ENCODE measurements at places on chromosomes 6 and 20.

DNA sequence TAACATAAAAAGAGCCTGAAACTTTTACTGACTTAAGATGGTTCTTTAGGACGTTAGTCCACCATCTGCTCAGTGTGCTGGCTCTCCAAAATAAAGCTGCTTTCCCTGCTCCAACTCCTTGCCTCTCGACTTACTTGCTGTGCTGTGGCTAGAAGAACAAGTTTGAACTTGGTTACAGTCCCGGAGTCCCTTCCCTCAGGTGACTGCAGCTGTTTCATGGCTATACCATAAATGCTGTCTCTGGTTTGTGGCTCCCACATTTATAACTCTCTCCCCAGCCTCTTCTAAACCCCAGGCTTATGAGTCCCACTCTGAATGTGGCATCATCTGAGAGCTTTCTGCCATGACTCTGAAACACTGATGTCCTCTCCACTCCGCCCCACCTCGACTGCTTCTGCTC, 306.4 kb upstream of the PRND start:
- no peak for DNase-seq

DNA sequence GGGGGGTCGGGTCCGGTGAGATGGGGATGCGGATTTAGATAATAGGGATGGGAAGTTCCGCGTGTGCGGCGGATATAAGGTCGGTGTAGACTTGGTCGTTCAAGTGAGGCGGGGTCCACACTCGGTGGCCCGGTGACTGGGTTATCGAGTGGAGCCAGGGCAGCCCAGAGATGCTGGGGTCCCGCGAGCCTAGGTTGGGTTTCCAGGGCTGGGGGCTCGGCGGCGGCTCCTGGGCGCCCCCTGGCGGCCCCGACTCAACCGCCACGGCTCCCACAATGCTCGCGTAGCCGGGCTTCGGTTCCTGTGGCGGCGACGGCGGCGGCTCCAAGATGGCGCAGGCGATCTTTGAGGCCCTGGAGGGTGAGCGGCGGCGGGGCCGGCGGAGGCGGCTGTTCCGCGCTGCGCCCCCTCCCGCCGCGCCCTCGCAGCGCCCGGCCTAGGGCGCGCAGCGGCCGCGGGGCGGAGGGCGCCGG, at the start of gene ZNF341:
Gene ZNF341 (plus strand): TSS at position 304 of the 473 bp plus-strand sequence. CDS start 26 bp downstream, at position 330.
- DNase-seq = peak; percentile 95

- DNase-seq = no peak
Observed at GRCh38 chr6:116366740-116367275, 3.9 kb upstream of the DSE start.

DNA sequence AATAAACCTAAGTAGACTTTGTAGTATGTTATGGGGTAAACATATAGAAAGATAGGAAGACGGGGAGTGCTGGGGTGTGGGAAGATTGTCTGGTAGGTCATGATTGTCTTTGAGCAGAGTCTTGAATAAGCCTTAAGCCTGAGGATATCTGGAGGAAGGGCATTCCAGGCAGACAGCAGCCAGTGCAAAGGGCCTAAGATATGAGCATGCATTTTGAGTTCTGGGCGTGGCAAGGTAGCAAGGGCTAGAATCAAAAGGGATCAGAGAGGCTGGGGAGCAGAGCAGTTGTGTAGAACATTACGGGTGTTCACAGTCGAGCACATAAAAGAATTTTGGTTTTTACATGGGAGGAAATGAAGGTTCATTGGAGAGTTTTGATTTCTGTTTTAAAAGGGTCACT, 14.3 kb downstream of the BICRAL start:
- no peak for DNase-seq

DNA sequence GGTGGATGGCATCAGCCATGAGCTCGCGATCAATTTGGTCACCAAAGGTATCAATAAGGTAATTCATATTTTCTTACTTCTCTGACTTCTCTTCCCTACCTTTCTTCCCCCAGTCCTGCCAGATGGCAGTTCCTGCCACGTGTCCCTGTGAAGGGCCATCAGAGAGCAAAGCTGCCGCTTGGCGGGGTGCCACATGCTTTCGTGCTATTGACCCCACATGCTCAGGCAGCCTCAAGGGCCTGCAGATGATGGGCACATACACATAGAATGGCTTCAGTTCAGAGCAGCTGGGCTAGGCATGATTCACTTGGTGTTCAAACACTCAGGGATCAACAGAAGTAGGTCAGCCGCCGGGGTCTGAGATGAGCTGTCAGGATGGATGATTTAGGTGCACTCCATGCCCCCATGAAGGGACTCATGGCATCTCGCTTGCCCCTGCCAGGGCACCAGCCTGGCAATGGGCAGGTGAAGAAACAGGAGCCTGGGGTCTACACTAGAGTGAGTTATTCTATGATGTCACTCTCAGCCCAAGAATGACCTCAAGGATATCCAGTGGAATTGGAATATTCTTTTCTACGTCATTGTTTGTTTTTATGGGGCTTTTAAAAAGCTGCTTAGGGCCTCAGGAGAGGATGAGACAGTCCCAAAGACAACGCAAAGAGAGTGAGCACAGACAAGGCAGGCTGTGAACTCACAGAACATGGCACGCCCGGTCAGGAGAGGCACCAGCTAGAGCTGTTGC, 25.5 kb downstream of the BANF2 start:
- peak; percentile 97 for DNase-seq

GRCh38 chr6:125296471-125296870, 5.3 kb downstream of the HDDC2 start:
- no peak for DNase-seq

DNA sequence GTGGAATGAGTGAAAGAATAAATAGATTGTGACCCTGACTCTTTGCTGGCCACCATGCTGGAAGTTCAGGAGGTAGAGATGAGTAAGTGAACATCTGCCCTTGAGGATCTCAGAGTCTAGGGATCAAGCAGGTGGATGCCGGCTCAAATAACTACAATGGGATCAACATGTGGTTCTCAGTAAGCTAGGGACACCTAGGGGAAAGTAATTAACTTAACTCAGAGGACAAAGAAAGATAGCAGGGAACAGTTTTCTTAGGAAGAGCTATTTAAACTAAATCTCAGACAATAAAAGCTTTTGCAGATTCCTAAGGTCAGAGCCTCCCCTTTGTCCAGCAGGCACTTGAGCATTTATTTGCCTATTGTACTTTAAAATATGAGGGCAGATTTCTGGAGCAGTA, 29.1 kb downstream of the SLC13A3 start:
- no peak for DNase-seq

DNA sequence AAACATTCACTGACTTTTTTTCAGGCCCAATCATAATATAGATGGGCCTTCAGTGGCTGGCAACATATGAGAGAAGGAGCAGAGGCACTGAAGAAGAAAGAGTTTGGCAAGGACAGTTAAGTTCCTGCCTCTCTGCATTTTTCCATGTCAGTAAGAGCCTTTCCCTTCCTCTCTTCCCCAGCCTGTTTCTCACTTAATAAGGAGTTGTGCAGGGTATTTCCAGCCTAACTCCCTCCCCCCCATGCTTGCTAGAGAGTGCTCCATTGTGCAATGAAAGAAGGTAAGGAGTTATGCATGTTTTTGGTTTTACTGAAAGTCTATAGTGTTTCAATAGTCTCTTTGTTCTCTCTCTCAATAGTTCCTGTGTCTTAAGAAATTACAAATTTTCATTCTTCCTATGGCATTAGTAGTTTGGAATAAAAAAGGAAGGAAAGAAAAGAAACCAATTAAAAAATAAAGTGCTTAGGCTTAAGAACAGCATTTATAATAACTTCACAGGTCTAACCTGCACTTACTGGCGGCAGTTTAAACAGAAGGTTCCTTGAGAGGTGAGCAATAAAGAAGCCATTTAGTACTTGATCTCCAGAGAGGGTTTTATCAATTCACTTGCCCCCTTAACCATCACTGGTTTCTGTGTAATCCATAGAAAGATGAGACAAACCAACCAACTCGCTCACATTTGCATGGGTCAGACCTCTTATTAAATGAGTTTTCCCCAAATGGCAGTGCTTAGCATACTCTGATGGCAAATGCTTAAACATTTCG, 251.1 kb downstream of the PTPRT start:
- DNase-seq = no peak

DNA sequence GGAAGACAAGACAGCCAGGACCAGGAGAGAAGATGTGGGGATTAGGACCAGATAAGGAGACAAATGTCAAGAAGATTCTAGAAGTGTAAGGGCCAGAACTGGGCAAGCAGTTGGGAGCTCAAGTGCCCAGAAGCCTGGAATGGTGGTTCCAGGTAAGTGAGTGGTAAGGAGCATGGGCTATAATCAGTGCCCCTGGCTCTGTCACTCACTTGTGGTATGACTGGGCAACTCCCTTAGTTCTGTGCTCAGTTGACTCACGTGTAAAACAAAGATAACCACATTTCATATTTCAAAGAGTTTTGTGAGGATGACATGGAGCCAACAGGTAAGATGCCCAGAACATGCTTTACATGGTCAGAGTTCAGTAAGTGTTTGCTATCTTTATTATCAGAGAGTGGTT, 11.2 kb downstream of the CCDC167 start:
- DNase-seq = no peak

- no peak for DNase-seq
Observed at GRCh38 chr6:169589699-169590257, 112.1 kb downstream of the WDR27 start.

GRCh38 chr6:30915591-30915946, 1.5 kb downstream of the VARS2 start:
- DNase-seq = peak; percentile 27
